ENCODE measurements at places on chromosomes 7 and 10.

GRCh38 chr7:101241015-101241363 is 3.4 kb upstream of the CLDN15 start:
- DNase-seq, result no peak

- no peak for DNase-seq
These were observed 542.4 kb downstream of the SORCS3 start for GRCh38 chr10:105183536-105183935.

- DNase-seq, result no peak
These were observed 615.0 kb downstream of the ANKRD7 start for GRCh38 chr7:118839515-118839914.

DNA sequence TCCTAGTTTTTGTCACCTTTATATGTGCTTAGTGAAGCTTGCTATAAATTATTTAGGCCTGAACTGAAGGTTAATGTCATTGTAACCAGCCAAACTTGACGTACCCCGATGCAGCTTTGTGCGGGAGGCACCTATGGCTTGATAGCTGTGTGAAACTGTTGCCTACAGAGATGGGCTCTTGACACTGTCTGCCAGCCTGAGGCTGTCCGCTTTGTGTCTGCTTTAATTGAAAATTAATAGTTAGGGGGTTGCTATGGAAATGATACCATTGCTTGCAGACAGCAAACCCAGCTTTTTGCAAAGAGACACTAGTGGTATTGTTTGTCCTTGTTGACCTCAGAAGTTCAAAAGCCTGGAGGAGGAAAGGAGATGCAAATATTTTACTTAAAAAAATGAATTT is 2.1 kb upstream of the FOXP2 start:
- no peak for DNase-seq

- DNase-seq, result peak; percentile 5
These were observed 96.6 kb upstream of the NPTX2 start for GRCh38 chr7:98520356-98520951.

GRCh38 chr7:126656165-126656564 is 596.6 kb downstream of the GRM8 start:
- no peak for DNase-seq

GRCh38 chr7:51126813-51127617 is 189.6 kb downstream of the COBL start:
- DNase-seq, result no peak

DNA sequence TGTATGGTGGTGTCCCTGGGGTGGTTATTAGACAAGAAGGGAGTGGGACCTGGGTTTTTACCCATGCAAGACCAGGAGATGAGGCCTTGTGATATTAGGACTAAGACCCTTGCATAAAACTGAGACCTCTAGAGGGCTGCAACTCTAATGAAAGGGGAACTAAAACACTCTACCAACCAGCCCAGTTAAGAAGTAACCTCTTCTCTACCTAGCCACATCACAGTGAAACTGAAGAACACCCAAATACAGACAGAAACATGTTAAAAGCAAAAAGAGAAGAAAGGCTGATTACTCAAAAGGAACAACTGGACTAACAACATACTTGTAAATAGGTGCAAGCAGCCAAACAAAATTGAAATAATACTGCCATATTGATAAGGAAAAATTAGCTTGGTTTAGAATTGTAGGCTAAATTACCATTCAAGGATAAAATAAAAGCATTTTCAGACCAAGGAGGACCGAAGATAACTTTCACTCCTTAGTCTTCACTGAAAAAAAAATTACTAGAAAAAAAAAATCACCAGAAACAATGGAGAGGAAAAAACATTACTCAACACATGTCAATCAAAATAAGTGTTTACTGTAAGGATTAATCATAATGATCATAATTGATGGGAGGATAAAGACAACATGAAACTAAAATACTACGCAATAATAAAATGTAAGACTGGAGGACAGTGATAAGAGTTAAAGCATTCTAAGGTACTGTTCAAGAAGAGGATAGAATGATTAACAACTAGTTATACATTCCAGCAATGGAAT is 27.6 kb downstream of the ERLIN1 start:
- no peak for DNase-seq

- DNase-seq, result no peak
These were observed 3.1 kb downstream of the VAX1 start for GRCh38 chr10:117135026-117135372.

DNA sequence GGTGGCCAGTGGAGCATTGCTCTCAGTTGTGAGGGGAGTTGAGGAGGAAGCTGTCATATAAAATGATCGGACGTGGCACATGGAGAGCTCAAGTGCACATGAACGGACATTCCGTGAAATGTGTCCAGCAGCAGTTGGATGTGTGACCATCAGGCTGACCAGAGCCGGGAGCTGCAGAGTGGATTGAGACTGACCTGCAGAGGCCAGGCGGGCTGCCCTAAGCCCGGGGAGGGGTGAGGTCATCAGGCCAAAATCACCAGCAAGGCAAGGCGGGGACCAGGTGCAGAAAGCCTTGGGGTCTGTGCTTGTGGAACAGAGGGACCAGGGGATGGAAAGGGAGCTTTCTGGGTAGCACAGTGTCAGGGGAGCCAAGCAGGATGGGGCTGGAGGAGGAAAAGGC is 279.5 kb downstream of the CELF2 start:
- DNase-seq, result no peak

DNA sequence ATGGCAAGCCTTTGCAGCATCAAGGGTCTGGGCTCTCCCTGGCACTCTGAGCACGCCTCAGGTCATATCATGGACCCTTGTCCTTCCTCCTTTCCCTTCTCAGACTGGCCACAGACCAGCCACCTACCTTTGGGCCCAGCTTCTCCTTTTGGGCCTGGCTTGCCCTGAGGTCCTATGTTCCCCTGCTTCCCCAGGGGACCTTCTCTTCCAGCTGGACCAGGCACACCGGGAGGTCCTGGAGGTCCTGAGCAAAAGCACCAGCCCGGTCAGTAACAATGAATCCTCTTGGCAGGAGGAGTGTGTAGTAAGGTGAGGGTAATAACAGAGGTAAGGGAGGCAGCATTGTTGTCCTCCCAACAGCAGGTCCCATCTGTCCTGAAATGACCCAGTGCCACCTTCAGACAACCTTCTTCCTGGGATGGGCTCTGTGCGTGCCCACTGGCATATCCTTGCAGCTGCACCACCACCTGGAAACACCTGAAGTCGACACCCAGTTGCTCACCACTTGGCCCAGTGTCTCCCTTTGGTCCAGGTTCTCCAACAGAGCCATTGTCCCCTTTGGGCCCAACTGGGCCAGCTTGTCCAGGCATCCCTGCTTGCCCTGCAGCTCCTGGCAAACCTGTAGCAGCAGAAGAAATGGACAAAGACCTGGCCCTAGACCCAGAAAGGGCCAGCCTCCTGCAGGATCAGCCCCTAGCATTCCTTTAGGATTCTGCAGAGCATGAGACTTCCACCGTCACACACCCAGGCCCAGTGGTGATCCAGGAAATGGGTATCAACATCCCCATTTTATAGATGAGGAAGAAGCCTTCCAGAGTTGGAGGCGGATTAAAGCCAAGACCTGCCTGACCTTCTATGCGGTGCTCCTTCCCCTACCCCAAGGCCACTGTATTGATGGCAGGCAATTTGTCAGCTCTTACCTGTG is 6.4 kb downstream of the SFTPD start:
- no peak for DNase-seq

DNA sequence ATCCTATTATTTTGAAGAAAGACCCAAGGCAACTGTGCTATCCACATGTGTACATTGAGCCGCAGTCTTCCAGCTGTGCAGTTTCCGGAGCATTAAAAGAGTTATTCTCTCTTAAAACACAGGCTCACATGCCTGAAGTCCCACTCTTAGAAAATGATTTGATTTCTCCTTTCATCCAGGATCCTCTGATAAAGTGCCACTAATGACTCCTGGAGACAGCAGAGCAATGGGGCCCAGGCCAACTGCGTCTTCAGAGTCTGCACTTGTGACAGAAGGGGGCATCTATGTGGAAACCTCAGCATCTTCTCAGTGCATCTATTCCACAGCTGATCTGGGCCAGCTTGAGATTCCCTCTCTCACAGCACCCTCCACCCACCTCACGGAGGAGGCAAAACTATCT is 482.1 kb upstream of the AKR1E2 start:
- DNase-seq, result no peak

- no peak for DNase-seq
These were observed 197.0 kb downstream of the TNS3 start for GRCh38 chr7:47384755-47385535.

GRCh38 chr10:34814223-34814912 is 728 bp downstream of the PARD3 start:
- no peak for DNase-seq

DNA sequence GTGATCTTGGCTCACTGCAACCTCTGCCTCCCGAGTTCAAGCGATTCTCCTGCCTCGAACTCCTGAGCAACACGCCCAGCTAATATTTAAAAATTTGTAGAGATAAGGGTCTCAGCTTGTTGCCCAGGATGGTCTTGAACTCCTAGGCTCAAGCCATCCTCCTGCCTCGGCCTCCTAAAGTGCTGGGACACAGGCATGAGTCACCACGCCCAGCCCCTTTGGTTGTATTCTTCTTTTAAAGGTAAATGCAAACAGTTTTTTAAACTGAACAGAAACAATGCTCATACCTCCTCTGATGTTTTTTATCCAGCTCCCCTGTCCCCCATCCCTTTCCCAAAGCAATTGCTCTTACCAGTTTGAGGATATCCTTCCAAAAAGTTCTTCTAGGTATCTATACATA is 79.5 kb upstream of the DUSP5 start:
- no peak for DNase-seq

DNA sequence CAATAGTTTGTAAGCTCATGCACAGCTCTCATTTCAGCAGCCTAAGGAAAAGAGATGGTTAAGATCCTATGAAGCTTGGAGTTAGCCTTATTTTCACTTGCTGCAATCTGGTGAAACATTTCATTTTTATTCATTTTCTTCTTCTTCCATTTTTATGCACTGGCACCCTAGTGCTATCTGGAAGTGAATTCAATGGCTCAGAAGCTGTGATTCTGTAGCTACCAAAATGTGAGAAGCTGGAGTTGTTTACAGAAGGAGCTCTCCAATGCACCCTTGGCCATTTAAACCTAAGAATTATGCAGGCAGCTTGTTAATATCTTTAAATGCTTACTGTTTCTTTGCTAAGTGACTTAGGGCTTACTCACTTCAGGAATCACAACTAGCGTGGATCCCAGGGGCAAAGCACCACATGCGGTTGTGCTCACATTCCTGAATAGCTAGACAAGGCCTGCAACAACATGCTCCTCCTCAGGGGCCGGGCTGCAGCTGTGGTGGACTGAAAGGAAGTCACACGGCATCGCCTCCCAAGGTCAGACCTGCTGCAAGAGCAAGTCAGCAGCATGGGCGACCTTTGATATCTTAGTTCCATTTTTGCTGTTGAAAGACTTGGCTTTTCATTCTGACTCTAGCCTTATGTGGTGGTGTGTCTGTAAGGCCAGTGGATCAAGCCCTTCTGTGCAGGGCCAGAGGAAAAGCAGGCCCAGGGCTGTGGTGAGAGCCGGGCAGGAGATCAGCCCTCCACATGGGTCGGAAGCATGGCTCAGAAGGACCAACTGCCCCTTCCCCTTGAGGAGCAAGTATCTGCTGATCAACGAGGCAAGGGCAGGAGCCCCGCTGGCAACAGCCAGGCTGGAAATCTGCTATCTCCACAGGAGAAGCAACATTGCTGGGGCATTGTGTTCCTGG is 91.9 kb upstream of the MBL2 start:
- DNase-seq, result no peak

DNA sequence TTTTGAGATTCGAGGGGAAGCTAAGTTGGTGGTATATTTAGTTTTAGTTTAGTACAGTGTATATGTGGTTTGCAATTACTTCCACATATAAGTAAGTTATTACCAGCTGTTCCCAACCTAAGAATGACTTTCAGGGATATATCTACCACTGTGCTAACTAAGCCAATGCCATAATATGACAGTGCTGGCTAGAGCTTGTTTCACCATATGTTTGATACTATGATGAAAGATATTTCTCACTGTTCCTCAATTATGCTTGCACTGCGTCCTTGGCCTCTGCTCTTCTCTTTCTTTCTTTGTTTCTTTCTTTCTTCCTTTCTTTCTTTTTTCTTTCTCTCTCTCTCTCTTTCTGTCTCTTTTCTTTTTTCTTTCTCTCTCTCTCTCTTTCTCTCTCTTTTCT is 113.8 kb upstream of the SKAP2 start:
- no peak for DNase-seq

GRCh38 chr10:80530251-80530650 is 7.5 kb upstream of the SH2D4B start:
- peak; percentile 72 for DNase-seq

DNA sequence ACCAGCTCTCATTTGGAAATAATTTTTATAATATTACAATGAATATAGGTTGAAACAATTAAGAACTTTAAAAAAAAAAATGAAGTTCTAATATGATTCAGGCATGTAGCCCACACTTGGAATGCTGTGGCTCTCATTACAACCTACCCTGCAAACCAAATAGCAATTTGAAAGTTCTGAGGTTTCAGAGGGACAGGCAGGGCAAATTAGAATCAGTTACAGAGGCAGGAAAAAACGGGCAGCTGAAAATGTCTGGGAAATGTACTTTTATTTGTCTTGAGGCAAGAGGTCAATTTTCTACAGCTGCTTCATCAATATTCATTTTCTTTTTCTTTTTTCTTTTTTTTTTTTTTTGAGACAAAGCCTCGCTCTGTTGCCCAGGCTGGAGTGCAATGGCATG is 95.3 kb downstream of the PIP4K2A start:
- no peak for DNase-seq

- no peak for DNase-seq
These were observed 25.2 kb downstream of the SORBS1 start for GRCh38 chr10:95536017-95536416.

DNA sequence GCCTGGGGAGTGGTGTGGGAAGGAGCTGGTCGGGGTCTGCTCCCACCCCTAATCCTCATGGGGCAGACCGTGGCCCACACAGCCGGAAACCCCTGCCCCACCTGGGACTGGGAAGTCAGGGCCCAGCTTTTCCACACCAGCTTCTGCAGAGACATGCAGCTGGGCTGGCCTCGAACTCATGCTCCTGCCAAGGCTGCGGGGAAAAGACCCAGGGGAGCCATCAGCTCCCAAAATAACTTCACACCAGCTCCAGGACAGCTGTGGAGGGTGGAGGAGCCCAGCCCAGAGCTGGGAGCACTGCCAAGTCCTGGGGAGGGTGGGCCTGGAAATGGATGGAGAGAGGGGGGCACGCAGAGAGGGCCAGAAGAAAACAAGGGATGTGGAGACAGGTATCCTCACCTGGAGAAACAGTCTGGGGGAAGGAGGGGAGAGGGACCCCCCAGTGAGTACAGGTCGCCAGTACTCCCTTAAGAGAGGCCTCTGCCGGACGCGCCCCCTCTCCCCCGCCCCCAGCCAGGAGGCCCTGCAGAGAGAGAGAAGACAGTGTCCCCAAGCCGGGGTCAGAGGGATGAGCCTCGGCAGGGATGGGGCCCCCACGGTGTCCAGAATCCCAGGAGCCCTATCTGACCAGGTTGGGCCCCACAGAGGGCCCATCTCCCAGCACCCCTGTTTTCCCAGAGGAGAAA is 11.5 kb upstream of the GRIFIN start:
- DNase-seq, result no peak

DNA sequence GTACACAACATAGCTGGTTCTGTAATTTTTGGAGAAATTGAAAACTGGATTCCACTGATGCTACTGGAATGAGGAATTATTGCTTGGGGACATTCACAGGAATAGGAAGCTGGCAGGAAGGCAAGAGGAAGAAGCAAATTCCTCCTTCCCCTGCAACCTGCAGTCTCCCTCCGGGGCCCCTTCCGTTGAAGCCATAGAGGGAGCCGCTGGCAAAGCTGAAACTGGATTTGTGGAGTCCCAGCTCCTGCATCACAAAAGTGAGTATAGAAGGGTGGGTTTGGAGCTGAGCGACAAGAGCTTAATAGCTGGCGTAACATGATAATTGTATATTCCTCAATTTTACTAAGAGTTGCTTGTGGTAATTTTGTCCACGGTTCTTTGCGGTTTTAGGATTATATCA is 190.8 kb downstream of the ADRA2A start:
- no peak for DNase-seq

GRCh38 chr10:2949948-2950354 is 117.4 kb upstream of the PFKP start:
- peak; percentile 83 for DNase-seq
